ENCODE measurements at places on chromosomes 6 and 20.
A peak's percentile ranks its signal among the peaks of the same experiment; 100 is the strongest.

- DNase-seq, result no peak
Observed at GRCh38 chr6:44868335-44868668, 459.8 kb upstream of the RUNX2 start.

DNA sequence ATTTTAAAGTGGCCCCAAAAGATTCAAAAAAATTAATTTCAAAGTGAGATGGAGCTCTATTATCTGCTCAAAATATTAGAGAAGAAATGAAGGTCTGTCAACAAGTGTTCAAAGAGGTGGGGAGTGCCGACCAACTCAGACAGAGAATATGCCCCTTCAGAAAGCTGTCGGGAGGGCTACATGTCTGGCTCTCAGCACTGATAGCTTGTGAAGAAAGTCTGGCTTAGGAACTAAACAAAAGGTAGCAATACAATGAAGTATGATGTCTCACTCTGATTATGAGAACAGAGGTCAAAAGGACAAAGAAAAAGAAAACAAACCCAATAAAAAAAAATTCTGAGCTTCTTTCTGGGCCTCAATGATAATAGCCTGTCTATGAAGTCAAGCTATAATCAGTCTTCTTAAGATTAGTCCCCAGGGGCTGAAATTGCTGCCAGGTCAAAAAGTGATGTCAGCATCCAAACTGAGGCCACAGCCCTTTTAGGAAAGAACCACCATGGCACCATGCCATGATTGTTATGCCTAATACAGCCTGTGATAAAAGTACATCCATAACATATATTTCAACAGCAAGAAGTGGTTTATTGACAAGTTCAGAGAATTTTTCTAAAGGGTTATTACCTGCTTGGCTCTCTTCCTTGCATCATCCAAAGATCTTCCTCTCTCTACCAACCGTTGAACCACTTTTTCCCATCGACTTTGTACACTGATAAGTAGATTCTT is 150.9 kb downstream of the DST start:
- no peak for DNase-seq

- DNase-seq, result no peak
Observed at GRCh38 chr20:43736588-43737158, 9.9 kb upstream of the GTSF1L start.

GRCh38 chr20:60001108-60001507 is 42.9 kb downstream of the CDH26 start:
- DNase-seq, result peak; percentile 50

- DNase-seq, result no peak
Observed at GRCh38 chr6:93358435-93358834, 60.9 kb downstream of the EPHA7 start.

DNA sequence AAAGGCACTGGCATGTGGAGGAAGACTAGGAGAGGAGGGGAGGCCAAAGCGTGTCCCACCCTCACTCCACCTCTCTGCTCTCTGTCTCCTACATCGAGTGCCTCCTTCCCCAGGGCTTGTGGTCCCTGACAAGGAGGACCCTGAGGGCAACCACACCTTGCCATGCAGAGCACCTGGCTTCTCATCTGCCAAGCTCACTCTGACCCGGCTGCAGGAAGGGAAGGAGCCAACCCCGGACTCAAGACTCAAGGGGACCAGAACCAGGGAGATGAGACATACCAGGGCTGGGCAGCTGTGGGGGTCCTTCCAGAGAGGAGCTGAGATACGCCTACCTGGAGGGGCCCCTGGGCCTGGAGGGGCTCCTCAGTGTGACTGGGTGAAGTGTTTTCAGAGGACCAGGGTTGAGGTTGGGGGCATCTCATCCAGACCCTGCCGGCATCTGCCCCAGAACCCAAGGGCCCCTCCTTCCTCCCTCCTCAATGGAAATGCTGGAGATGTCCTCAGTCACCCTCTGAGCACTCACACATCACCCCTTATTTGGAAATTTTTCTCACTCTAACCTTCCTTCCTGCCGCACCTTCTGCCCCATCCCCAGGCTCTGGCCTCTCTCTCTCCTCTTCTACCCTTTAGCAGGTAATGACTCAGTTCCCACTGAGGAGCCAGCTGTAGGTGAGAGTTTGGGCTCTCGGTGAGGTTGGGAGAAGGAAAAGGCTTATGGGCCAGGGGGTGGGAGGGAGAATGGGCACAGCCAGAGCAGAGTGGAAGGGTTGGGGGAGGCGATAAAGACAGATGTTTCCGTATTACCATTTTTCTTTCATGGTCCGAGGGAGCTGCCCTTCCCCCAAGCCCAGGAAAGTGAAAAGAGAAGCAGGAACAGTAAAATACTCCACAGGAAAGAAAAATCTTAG is 32.0 kb upstream of the POU5F1 start:
- peak; percentile 40 for DNase-seq

DNA sequence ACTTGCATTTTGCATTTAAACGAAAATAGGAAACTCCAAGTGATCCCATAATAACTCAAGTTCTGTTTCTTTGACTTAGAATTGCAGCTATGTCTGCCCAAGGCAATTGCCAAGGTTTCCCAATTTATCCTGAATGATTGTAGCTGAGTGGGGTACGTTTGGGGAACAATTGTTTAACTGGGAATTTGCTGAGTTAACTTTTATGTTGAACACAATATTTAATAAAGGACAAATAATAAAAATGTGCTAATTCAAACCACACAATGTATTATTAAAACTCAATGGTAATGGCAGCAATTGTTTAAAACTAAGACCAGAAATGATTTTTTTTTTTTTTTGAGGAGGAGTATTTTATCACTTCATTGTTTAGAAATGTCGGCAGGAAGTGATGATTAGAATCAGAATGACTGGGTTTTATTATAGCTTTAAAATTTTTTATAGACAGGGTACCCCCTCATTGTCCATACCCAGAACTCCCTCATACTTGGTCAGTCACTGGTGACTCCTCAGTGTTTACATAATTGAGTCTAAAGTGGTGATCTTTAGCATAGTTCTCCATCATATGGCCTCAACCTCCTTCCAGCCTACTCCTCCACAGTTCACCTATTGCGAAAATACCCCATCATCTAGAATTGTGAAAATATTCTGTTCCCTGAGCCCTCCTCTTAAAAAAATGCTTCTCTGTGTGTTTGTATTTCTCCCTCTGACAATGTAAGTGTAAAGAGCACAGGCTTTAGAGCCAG is 389.2 kb upstream of the CITED2 start:
- DNase-seq, result no peak

DNA sequence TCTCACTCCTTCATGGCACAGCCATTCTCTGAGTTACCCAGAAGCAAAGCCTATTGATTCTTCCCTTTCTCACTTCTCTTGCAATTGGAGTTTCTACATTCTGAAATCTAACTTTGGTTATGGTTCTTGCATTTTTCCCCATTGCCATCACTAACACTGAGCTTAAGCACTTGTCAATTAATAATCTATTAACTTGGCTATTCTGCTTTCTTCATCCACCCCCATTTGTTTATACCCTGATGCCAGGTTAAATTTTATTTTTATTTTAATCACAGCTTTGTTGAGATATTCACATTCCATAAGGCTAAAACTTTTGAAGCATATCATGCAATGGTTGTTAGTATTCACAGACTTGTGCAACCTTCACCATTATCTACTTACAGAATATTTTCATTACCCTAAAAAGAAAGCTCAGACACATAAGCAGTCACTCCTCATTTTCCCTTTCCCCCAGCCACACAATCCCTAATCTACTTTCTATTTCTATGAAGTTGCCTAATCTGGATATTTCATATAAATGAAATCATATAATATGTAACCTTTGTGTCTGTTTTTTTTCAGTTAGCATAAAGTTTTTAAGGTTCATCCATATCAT is 222.3 kb downstream of the UBE3D start:
- no peak for DNase-seq

- DNase-seq, result no peak
Observed at GRCh38 chr20:62061851-62062423, 3.7 kb downstream of the TAF4 start.

DNA sequence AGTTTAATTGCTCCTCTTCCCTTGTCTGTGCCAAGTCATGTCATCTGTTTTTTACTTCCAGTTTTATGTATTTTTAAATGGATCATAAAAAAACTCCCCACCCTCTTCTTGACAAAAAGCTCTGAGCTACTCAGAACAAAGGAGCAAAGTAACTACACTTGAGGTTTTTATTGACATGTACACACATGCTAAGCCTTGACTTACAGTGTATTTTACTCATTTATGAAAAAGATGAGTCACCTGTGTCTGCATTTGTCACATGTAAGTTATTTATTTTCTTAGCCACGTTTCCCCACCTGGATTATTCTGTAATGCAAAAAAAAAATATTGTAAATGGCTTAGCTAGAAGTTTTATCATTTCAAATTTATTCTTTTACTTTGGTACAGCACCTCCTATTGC is 628.8 kb upstream of the SLC35B3 start:
- DNase-seq, result no peak

GRCh38 chr6:3663081-3663480 is 88.4 kb downstream of the PXDC1 start:
- no peak for DNase-seq

DNA sequence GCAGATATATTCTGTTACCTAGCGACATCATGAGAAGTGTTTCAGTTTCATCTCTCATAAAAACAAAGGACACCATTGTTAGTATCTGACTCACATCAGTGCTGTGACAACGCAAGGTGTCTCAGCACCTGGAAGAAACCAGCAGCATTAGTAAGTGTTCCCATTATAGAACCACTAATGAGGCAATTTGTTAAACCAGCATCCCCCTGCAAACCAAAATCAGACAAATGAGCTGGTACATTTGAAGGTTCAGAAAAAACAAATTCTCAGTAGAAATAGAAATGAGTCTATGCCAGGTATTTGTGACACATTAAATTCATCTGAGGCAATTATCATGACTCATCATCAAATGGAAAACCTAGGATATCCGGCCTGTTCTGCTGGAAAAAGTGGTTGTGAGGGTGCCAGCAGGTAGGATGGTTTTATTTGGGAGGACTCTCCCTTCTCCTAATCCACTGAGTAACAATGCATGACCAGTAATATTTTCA is 151.7 kb downstream of the TMEM200A start:
- DNase-seq, result peak; percentile 16

GRCh38 chr6:10382322-10382721 is 32.6 kb downstream of the TFAP2A start:
- peak; percentile 48 for DNase-seq

GRCh38 chr6:3271756-3272155 is 13.0 kb downstream of the PSMG4 start:
- DNase-seq, result no peak

GRCh38 chr6:37663019-37663810 is 34.5 kb downstream of the MDGA1 start:
- DNase-seq, result no peak

DNA sequence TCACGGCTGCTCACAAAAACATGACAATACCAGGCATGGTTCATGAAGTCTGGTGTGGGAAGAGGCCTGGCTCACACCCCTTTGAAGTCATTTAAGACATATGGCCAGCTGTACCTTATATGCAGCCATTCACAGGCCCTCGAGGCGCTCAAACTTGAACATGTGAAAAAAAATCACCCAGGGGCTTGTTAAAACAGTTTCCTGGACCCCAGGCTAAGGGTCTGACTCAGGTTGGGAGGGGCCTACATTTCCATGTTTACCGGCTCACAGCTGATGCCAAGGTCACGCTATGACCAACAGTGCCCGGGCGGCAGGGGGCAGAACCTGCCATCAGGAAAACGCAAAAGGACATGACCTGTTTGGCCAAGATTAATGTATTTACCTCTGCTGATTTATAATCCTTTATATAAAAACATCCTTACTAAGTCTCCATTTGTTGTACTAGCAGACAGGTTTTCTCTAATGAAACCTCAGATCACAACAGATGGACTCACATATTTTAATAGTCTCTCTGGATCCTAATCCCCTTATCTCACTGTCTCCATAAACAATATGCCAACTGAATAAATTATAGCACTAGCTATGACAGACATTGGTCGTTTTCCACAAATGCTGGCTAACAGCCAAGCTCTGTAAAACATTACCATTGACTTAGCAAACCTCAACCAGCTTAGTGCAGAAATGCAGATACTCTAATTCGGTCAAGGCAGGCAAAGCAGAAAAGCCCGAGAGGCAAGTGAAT is 19.9 kb downstream of the EZR start:
- DNase-seq, result peak; percentile 88

GRCh38 chr20:45174434-45175364 is at the start of gene PI3:
Gene PI3, plus strand, starts transcription at chr20:45174902. Its CDS starts 21 bp downstream, at chr20:45174923.
- no peak for DNase-seq

DNA sequence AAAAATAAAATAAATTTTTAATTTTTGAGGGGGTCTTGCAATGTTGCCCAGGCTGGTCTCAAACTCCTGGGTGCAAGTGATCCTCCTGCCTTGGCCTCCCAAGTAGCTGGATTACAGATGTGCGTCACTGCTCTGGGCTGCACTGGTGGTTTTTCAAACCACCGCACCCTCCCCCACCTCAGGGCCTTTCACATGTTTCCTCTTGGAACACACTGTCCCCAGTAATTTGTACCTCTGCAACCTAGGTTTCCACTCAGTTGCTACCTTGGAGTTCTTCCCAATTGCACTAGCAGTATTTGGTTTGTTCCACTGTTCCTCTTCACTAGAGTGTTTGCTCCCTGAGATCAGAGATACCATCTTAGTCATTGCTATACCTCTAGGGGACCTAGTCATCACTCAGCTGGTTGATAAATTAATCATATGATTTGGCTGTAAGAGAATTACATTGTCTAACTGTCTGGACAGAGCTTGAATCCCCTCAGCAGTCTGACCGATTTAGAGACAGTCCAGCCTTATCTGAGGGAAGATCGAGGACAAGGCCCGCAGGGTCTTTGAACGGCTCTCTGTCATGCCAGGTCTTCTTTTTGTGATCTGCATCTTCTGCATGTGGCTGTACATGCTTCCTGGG is 32.0 kb downstream of the CEP43 start:
- no peak for DNase-seq

DNA sequence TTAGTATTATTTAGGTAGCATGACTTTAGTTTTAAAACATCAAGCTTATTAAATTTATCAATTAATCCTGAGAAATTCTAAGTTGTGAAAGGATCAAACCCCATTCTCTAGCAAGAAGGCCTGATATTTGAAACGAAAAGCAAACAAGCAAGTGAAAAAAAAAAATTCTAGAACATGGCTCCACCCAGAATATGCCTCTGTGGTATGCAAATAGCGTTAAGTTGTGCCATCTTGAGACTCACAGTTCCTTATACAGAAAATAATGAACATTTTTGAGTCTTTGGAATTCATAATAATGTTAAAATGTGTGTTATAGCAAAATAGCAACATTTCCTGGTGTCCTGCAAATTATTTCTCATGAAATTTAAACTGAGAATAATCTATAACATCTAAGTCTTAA is 42.0 kb downstream of the TRDN start:
- no peak for DNase-seq

GRCh38 chr20:64044484-64045247 is 4.8 kb downstream of the SOX18 start:
- DNase-seq, result no peak

- no peak for DNase-seq
Observed at GRCh38 chr6:33695451-33695887, 16.0 kb downstream of the UQCC2 start.

GRCh38 chr20:38152621-38153221 is 12.3 kb downstream of the TGM2 start:
- no peak for DNase-seq

- no peak for DNase-seq
Observed at GRCh38 chr20:38997622-38998021, 35.5 kb downstream of the DHX35 start.

- DNase-seq, result no peak
Observed at GRCh38 chr6:91718198-91718597, 1131.3 kb upstream of the MAP3K7 start.
